ENCODE measurements at places on chromosomes 16 and 17.

GRCh38 chr17:64689106-64689505, 27.0 kb upstream of the SMURF2 start:
- DNase-seq, result no peak

GRCh38 chr17:50603340-50603739, 31.3 kb upstream of the ABCC3 start:
- no peak for DNase-seq

- no peak for DNase-seq
These were observed 591 bp downstream of the DHX38 start for GRCh38 chr16:72094266-72094610.

DNA sequence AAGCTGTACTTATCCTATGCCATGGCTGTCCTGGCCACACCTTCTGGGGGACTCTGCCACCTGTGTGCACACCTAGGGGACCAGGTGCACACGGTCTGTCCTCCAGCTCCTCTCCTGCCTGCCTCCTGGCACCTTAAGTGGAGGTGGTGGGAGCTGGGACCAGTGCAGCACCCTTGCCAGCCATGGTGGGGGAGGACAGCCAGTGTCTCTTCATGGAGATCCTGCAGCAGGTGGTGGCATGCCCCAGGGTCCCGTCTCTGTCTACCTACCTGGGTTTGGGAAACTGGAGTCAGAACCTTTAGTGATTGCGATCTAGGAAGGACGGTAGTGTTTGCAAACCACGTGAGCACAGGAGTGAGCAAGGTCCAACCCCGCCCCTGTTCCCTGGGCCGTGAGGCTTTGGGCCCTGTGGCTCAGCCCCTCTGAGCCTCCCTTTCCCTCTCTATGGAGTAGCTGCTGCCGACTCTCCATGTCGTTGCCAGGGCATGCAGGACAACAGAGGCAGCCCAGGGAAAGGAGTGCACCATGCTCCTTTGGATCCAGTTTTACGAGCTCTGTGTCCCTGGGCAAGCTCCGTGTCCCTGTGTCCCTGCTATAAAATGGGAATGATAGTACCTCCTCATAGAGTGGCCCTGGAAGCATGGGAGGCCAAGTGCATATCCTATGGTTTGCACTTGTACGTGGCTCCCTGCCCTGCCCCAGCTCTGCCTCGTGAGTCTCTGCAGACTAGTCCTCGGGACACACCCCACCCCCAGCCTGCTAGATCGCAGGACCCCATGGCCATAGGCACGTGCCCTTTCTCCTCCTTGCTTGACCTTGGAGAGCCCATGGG, 7.1 kb downstream of the ADGRG1 start:
- DNase-seq, result no peak

DNA sequence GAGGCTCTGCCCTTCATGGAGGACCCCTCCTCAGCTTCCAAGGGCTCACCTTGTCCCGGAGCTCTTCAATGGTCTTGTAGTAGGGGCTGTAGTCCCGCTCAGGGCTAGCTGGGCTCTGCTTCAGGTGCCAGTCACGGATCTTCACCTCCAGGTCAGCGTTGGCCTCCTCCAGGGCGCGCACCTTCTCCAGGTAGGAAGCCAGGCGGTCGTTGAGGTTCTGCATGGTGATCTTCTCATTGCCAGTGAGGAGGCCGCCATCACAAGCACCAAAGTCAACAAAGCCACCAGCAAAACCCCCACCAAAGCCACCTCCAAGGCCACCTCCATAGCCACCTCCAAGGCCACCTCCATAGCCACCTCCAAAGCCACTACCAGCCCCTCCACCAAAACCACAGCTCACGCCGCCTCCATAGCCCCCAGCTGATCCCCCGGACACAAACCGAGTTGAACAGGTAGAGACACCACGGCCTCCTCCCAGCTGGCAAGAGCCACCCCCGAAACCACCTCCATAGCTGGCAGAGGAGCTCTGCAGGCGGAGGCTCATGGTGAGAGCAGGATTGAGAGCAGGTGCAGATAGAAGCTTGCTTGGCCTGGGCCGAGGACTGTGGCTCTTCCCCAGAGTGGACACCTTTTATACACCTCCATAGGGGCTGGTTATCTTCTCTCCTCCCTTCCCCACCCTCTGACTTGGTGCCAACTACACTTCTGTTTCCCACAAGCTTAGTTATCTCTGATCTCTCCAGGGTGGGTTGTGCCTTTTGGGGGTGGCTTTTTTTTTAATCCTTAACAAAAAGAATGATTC, at the start of gene KRT13:
TSS of gene KRT13 (minus strand) at position 606 of the 802 bp plus-strand sequence. CDS start at position 544, 62 bp downstream.
- DNase-seq, result no peak

All from activated CD8-positive, alpha-beta memory T cell treated with anti-CD3 and anti-CD28 coated beads for 1 hour (primary cell).